ENCODE measurements at places on chromosomes 5 and 9.

DNA sequence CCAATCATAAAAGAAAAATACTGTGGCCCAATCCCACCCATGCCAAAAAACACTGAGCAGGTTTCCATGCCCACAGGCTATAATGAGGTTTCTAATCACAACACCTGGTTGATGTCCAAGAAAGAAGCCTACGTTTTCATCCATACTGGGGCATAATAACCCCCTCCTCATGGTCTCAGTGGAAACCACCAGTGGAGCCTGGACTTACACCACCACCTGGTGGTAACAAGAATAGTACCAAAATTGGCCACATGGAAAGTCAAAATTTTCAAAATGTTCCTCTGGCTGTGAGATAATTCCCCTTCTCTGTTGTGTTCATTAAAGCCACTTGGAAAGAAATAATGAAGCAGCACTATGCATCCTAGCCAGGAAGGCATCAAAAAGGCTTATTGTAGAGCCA lies 687.3 kb upstream of the ST8SIA4 start:
- no peak for DNase-seq

DNA sequence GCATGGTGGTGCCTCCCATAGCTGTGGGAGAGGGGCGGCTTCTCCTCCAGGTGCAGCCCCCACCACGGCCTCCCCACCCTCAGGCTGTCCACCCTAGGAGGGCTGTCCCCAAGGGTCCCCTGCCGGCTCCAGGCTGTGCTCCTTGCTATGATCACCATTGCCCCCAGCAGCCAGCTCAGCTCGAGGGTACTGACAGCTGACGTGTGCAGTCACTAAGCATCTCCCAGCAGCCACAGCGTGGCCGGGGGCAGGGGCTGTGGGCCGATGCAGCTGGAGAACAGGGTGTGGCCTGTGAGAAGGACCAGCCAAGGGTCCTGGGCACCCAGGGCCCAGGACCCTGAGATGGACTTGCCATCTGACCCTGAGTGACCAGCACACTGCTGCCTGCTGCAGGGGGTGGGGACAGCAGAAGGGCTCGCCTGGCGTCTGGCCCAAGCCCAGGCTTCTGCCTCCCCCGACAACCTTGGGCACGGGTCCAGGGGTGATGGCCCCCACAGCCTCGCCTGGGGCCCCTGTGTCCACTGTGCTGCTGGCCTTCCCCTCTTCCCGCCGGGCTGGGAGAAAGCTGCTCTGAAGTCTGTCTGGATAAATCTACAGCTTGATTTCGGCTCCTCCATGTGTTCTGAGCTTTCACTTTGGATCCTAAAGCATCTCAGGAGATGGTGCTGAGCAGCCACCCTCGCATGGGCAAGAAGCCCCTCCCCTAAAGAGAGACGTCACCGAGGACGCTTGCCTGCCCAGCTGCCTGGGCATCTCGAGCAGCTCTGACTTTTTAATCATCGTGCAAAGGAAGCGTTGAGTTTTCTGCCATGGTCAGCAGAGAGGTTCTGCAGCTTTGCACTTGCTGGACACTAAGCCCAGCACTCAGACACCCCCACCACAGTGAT lies 5.5 kb downstream of the KCNT1 start:
- DNase-seq, result no peak

DNA sequence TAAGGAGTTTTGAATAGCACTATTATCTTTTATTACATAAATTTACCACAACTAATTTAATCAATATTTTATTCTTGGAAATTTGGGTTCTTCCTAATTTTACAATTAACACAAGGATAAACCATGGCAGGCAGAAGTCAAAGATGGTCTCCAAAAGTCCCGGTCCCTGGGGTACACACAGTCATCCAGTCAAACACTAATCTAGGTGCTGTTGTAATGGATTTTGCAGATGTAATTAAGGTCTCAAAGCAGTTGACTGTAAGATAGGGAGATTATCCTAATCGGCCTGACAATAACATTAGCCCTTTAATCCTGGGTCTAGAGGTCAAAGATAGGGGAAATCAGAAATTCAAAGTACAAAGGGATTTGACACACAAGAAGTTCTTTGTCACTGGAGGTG lies 57.5 kb upstream of the HTR1A start:
- no peak for DNase-seq

- no peak for DNase-seq
Observed at GRCh38 chr9:22103685-22104575, 94.8 kb upstream of the CDKN2B start.

GRCh38 chr5:165138236-165138635 lies 1632.8 kb downstream of the MAT2B start:
- DNase-seq, result no peak

DNA sequence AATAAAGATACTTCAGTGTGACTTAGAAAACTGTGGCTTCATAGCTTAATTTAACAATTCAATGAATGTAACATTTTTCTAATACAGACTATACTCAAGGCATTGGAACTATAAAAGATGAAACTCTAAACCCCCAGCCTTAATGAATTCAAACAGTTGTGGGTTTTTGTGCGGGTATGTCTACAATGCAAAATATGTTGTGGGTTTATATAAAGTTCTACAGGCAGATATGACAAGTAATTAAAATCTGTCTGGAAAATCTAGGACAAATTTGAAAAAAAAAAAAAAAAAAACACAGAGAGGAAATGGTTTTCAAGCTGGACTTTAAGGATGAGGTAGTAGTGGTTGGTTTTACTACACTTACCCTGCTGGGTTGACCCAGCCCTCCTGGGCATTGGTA lies 467.5 kb upstream of the TLE4 start:
- no peak for DNase-seq

DNA sequence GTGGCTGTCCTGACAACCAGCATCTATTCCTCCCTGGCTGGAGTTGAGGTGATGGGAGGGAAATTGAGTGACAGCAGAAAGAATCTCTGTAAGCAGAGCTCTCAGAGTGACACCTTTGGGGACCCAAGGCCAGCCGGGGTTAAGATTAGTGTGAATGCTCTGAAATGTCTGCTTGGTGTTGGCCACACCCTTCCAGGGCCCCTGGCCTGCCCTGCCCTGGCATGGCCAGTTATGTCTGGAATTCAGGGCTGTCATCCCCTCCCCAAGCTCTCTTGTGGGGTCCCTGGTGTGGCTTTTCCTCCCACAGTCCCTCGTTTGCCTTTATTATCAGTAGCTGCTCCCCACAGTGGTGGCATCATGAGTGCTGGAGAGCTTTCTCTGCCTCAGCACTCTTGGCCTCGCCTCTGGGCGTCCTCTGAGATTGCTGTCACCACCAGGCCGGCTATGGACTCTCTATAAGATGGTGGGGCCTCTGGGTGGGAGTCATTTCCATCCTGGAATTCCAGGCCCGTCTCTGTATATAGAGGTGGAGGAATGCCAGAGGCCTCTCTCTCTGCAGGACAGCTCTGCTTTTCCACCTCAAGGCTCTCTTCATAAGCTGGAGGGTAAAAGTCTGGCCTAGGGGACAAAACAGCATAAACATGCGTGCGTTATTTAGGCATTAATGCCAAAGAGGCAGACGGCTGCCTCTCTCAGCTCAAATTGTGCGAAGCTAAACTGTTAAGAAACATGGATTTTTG lies 3.6 kb downstream of the TMEM252 start:
- DNase-seq, result no peak

- DNase-seq, result no peak
Observed at GRCh38 chr9:89994988-89995613, 390.3 kb downstream of the GADD45G start.

GRCh38 chr5:164357395-164358033 lies 852.1 kb downstream of the MAT2B start:
- DNase-seq, result no peak

DNA sequence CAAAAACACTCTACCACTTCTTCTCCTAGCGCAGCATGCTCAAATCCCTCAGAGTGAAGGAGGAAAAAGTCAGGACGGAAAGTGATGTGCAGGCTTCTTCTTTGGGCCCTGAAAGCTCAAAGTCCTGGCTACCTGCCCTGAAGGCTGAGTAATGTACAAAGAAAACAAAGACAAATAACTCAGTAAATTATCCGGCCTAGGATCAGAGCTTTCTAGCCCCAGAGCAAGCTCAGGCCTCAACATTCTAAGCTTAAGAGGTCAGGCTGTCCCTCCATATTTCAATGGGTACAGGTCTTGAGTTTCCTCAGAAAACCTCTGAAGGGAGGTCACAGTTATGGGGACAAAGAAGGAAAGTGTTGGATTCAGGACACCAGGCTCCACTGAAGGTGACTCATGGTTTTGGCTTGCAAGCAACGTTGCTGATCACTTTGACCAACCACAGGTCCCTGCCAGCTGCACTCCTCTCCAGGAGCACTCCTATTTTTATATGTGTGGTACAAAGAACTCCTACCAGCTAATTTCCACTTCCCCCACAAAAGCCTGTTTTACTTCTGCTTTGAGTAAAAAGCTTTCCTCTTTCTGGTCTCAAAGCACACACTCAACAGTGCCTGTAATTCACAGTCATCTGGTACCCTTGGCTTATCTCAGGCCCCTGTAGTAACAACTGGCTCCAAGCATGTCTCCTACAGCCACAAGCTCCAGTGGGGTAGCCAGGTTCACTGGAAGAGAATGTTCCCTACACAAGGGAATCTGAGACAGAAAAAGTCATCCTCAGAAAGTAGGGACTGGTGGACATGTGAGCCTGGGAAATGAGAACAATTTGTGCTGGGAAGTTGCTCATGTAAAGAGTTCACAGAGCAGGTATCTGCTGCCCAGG lies 115.7 kb downstream of the UGCG start:
- DNase-seq, result peak; percentile 30

GRCh38 chr9:129478961-129479630 lies 141.8 kb downstream of the C9orf50 start:
- DNase-seq, result no peak

- no peak for DNase-seq
Observed at GRCh38 chr9:99787556-99787955, 34.1 kb upstream of the NR4A3 start.

DNA sequence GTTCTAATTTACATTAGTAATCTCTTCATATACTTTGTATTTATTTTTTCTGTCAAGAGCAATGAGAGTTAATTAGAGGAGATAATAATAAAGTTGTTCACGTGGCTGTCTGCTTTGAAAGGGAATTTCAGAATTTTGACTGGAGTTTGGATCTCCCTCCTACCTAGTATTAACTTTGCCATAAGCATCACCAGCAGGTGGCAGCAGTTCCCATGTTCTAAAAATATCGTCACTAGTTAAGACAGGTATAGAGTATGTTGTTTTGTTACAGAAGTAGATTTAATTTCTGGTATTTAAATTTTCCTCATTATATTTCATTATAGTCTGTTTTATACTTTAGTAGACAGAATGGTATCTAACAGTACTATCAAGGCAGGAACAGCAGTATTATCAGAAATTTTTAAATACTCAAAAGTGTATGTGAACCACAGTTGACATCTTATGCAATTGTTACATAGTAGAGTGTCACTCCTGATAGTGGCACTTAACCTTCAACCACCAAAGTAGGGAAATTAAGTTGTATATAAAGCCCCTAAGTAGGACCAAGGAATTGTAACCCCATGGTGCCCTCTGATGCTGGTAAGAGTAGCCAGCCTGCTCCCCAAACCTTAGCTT lies 20.4 kb downstream of the GNPDA1 start:
- DNase-seq, result peak; percentile 40

DNA sequence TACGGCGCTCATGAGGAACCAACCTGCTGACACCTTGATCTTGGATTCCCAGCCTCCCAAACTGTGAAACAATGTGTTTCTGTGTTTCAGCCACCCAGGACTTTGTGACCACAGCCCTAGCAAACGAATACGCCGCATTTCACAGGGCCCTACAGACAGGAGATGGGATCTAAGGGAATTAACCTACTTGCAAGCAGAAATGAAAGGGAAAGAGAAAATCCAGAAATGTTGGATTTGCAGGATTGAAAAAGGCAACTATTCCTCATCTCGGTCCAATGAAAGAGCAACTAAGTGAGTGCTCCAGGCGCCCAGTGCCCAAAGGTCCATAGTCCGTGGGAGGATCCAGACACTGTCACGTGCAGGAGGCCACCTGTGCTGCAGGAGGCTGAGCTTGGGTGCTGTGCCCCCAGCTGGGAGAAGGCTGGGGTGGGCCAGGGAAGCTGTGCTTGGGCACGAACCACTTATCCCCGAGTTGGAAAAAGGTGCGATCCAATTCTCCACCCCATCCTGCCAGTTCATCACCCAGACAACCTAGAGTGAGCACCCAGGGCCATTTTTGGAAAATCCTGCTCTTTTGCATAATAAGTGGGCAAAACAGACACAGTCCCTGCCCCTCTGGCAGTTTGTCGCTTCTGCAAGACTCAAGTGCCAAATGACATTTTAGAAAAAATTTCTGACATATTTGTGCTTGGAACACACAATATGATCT lies 177.9 kb downstream of the C9orf50 start:
- DNase-seq, result peak; percentile 78

GRCh38 chr9:5853617-5854016 lies 20.7 kb upstream of the ERMP1 start:
- no peak for DNase-seq

DNA sequence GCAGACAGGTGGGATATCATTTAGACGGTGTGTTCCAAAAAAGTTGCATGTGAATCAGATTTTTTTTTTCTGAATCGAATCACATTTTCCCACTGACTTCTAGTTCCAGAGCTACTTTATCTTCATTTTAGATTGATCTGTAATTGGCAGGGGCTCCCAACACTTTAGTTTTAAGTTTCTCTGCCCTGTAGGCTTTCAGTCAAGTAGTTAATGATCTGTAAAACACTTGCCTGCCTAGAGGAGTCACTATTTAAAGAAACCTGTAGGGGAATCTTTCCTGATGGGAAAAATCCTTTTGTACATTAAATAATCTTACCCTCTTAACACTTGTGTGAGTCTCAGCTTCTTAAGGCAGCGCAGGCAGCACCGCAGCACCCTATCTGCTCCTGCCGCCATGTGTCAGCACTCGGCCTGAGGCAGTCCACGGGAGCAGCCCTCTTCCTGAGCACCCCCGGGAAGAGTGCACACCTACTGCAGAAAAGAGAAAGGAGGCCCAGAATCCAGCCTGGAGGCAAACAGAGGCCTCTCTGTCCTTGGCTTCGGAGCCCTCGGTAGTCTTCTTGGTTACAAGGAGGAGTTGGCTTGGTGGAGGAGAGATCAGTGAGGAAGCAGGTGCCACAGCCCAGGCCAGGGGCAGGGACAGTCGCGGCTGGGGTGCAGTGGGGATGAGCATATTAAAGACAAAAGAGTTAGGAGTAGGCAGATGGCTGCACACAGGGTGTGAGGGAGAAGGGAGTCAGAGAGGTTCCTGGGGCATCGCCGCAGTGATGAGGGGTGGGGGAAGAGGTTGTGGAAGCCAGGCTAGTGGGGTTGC lies 209.3 kb downstream of the GAPVD1 start:
- no peak for DNase-seq

DNA sequence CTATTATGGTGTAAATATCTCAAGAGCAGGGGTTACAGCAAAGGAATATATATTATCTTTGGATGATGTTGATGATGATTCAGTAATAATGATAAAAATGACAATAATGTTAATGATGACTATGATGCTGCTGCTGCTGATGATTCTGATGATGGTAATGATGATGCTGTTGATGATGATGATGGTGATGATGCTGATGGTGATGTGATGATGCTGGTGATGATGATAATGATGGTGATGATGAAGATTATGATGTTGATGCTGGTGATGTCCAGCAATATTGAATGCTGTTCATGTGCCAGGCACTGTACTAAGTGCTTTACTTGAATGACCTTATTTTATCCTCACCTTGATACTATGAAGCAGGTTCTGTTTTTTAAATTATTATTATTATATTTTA lies 226.0 kb upstream of the ANKH start:
- DNase-seq, result no peak

- DNase-seq, result no peak
Observed at GRCh38 chr9:116365056-116365471, 211.5 kb downstream of the PAPPA start.

- no peak for DNase-seq
Observed at GRCh38 chr5:37248421-37248969, 681 bp downstream of the CPLANE1 start.

- no peak for DNase-seq
Observed at GRCh38 chr9:127346584-127346983, 50.4 kb upstream of the SLC2A8 start.

GRCh38 chr5:168935183-168935582 lies 356.0 kb upstream of the PANK3 start:
- no peak for DNase-seq

Measured in HuH-7.5 (cell line).